ENCODE measurements at places on chromosomes 3 and 15.

DNA sequence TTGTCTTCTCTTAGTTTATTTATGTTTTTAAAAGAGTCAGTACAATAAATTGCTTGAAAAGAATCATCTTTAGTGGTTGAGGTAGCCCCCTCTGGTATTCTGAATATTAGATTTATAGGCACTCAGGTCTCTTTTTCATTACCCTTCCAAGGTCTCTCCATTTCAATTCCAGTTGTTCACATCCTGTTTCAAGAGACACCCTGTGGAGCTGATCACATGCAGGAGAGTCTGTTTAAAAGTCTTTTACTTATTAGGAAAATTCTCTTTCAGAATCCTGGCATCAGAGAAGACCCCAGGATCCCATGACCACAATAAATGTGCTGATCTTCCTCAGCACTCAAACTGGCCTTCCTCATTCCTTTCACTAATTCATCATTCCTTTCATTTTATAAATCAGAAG, 195.7 kb downstream of the ZIC4 start:
- H3K4me3 ChIP-seq, result no peak overlapping the region
- H3K36me3 ChIP-seq, result no peaks in the 10 kb centered on the region
- no peak overlapping the region for H3K27ac ChIP-seq
- no peaks in the 10 kb centered on the region for H3K4me1 ChIP-seq

- H3K4me1 ChIP-seq, result peaks cover 3% of the 10 kb centered on the region
- peak; percentile 97 for DNase-seq
- H3K27me3 ChIP-seq, result no peaks in the 10 kb centered on the region
- peak within 1 kb of the TSS; percentile 91 for H3K4me3 ChIP-seq
- peak within 1 kb of the TSS; percentile 85 for H3K27ac ChIP-seq
- peaks cover 33% of the 10 kb centered on the region for H3K36me3 ChIP-seq
Measured at GRCh38 chr3:170869645-170870593, at the start of gene RPL22L1. Gene RPL22L1 (minus strand): TSS chr3:170870195. CDS start chr3:170870167, 28 bp downstream.

- peaks cover 47% of the 10 kb centered on the region for H3K36me3 ChIP-seq
- no peaks in the 10 kb centered on the region for H3K27me3 ChIP-seq
- peak overlapping the region; percentile 69 for H3K4me3 ChIP-seq
- H3K4me1 ChIP-seq, result peaks cover 48% of the 10 kb centered on the region
- no peak for DNase-seq
Measured at GRCh38 chr3:11569156-11569741, 74.5 kb downstream of the VGLL4 start.

DNA sequence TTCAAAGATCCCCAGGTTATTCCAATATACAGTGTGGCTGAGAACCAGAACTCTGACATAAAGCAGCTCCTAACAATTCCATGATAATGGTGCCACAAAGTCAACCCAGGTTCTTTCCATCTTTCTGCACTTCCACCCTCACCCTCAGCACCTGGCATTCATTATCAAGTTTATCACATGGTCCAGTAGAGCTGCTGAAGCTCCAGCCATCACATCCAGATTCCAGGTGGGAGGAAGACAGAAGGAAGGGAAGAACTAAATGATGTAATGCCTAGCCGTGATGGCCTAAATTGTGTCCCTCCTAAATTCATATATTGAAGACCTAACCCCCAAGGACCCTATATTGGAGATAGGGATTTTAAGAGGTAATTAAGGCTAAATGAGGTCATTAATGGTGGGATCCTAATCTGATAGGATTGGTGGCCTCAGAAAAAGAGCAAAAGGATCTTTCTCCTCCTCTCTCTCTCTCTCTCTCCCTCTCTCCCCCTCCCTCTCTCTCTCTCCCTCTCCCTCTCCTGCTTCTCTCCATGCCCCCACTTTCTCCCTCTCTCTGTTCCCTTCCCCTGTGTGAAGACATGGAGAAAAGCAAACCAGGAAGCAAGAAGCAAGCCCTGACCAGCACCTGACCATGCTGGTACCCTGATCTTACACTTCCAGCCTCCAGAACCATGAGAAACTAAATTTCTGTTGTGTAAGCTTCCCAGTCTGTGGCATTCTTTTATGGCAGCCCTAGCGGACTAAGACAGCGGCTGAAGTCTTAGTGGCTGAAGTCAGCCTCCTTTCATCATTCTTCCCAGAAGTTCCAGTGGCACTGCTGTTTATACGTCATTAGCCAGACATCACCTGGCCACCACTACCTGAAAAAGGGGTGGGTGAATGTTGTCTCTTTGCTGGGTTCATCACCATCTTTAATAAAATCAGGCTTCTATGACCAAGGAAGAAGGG, 369.7 kb upstream of the PROK2 start:
- H3K36me3 ChIP-seq, result no peaks in the 10 kb centered on the region
- no peaks in the 10 kb centered on the region for H3K27me3 ChIP-seq
- H3K4me1 ChIP-seq, result peaks cover 8% of the 10 kb centered on the region
- H3K27ac ChIP-seq, result no peak overlapping the region

DNA sequence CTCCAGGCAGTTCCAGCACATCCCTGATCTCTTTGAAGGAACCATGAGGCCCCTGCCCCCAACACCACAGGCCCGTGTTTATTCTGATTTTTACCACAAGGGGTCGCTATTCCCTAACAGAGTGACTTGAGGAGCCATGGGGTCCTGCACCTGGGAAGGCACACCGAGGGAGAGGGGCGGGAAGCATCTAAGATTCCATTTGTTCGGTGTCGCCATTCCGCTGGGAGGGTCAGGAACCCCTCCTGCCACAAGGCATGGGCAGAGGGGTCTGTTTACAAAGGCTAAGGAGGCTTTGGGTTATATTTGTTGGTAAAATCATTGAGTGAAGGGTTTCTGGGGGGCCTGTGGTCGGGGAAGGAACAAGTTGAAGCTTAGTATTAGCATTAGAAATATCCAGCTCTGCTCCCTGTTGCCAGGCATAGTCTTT, 77.1 kb downstream of the WDR76 start:
- no peak overlapping the region for H3K27ac ChIP-seq
- H3K36me3 ChIP-seq, result peaks cover 21% of the 10 kb centered on the region
- H3K27me3 ChIP-seq, result no peaks in the 10 kb centered on the region
- DNase-seq, result peak; percentile 73
- peaks cover 2% of the 10 kb centered on the region for H3K4me1 ChIP-seq
- no peak overlapping the region for H3K4me3 ChIP-seq

GRCh38 chr15:45729141-45729540, 94.3 kb downstream of the SQOR start:
- no peak overlapping the region for H3K27ac ChIP-seq
- no peak for DNase-seq
- no peak overlapping the region for H3K4me3 ChIP-seq
- H3K4me1 ChIP-seq, result peaks cover 7% of the 10 kb centered on the region

GRCh38 chr3:152264378-152264777, 4.4 kb upstream of the MBNL1 start:
- H3K4me1 ChIP-seq, result peaks cover 6% of the 10 kb centered on the region
- H3K36me3 ChIP-seq, result no peaks in the 10 kb centered on the region
- DNase-seq, result no peak
- no peak overlapping the region for H3K4me3 ChIP-seq
- no peak overlapping the region for H3K27ac ChIP-seq

DNA sequence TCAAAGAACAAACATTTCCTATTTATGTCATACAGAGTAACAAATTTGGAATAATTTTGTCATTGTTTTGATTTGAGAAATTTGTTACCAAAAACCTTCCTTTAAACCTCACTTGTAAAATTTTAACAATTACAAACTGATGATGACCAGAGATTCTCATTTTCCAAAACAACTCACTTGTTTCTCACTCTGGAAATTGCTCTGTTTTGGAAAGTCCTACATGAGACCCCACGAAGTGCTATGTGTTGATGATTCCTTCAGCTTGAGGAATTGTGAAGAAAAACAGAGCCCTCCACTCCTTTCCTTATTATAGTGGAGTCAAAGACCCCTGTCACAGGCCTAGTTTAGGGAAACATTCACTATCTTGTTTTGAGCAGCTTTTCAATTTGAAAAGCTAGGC, 157.6 kb upstream of the RASGRP1 start:
- no peak overlapping the region for H3K4me3 ChIP-seq
- H3K4me1 ChIP-seq, result peaks cover 5% of the 10 kb centered on the region
- H3K36me3 ChIP-seq, result no peaks in the 10 kb centered on the region

DNA sequence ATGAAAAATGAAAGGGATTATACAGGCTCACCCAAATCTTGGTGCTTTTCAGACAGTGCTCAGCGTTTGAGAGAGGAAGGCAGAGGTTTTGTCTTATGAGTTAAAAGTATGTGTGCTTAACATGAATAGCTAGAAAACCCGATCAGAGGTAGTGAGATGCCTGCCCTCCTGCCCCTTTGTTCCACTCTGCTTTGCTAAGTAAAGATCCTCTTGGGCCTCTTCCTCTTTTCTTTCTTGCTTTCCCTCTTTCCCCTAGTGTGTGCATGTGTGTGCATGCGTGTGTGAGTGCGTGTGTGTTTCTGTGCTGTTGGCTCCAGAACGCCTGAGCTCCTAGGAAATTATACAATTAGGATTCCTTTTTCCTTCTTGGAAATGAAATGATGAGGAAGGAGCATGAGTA, 261.3 kb upstream of the NR2E3 start:
- H3K36me3 ChIP-seq, result no peaks in the 10 kb centered on the region
- no peak overlapping the region for H3K27ac ChIP-seq
- no peak for DNase-seq
- no peaks in the 10 kb centered on the region for H3K4me1 ChIP-seq
- peaks cover 7% of the 10 kb centered on the region for H3K27me3 ChIP-seq
- no peak overlapping the region for H3K4me3 ChIP-seq

- H3K27ac ChIP-seq, result peak overlapping the region; percentile 90
- H3K4me3 ChIP-seq, result peak overlapping the region; percentile 71
- DNase-seq, result no peak
- no peaks in the 10 kb centered on the region for H3K36me3 ChIP-seq
- no peaks in the 10 kb centered on the region for H3K27me3 ChIP-seq
Measured at GRCh38 chr15:32861174-32861573, 143.4 kb downstream of the GREM1 start.

GRCh38 chr3:48504051-48504946, at the start of gene SHISA5:
Gene SHISA5 (minus strand): TSS chr3:48504174. CDS start chr3:48504094, 80 bp downstream.
- peak within 1 kb of the TSS; percentile 84 for H3K4me3 ChIP-seq
- DNase-seq, result peak; percentile 61
- H3K36me3 ChIP-seq, result peaks cover 16% of the 10 kb centered on the region
- no peaks in the 10 kb centered on the region for H3K27me3 ChIP-seq

DNA sequence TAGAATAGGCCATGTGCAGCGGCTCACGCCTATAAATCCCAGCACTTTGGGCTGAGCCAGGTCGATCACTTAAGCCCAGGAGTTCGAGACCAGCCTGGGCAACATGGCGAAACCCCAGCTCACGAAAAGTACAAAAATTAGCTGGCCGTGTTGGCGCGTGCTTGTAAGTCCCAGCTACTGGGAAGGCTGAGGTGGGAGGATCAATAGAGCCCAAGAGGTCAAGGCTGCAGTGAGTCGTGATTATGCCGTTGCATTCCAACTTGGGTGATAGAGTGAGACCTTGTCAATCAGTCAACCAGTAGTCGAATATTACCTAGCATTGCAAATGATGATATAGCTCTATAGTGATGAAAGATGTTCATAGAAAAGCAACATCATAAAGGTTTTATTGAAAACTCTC, 51.9 kb downstream of the USP8 start:
- H3K36me3 ChIP-seq, result peaks cover 80% of the 10 kb centered on the region
- H3K4me3 ChIP-seq, result no peak overlapping the region
- H3K4me1 ChIP-seq, result peaks cover 3% of the 10 kb centered on the region
- no peak overlapping the region for H3K27ac ChIP-seq
- no peak for DNase-seq

DNA sequence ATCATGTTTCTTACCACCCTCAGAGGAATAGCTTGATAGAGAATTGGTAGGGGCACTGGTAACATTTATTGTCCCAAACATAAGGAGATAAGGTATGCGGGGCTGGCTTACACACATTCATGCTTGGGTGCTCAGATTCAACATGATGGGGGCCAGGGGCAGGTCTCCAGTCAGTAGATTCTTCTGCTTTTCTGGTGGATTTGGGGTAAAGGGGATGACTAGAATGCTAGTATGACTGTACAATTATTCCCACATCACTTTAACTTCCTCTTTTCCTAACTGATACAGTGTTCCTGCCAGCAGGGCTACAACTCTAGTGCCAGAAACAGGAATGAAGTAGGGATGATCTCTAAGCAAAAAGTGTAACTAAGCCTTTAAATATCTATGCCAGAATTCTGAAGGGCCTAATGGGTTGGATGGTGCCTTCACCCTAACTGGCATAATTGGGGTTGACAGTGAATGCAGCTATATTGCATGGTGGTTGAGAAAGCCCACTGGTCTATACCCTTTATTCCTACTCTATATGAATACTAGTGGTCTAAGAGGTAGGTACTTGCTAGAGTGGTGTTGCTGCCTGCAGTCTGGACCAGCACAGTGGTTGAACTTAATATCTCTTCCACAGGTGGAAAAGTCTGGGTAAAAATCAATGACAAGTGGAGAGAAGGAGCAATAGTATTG, 117.4 kb downstream of the IL12A start:
- H3K27ac ChIP-seq, result no peak overlapping the region
- H3K4me1 ChIP-seq, result no peaks in the 10 kb centered on the region
- H3K4me3 ChIP-seq, result no peak overlapping the region
- DNase-seq, result no peak
- H3K36me3 ChIP-seq, result no peaks in the 10 kb centered on the region
- H3K27me3 ChIP-seq, result no peaks in the 10 kb centered on the region

DNA sequence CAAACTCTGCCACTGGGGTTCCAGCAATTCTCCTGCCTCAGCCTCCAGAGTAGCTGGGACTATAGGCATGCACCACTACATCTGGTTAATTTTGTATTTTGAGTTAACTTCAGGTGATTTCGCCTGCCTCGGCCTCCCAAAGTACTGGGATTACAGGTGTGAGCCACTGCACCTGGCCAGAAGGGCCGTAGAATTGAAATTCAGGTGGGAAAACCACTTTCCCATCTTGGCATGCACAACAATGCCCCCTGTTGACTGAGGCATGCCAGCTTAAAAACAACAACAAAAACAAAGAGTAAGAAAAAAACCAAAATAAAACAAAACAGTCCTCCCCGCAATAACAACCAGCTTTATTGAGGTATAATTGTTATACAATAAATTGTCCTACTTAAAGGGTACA, 32.6 kb upstream of the RAB11A start:
- no peak overlapping the region for H3K4me3 ChIP-seq
- H3K27me3 ChIP-seq, result no peaks in the 10 kb centered on the region
- no peak overlapping the region for H3K27ac ChIP-seq
- no peak for DNase-seq
- peaks cover 15% of the 10 kb centered on the region for H3K4me1 ChIP-seq

GRCh38 chr15:76057332-76058000, 2.3 kb upstream of the TMEM266 start:
- peaks cover 43% of the 10 kb centered on the region for H3K27me3 ChIP-seq
- no peak overlapping the region for H3K27ac ChIP-seq
- H3K4me3 ChIP-seq, result peak overlapping the region; percentile 66
- peaks cover 9% of the 10 kb centered on the region for H3K4me1 ChIP-seq
- peak; percentile 39 for DNase-seq

- peaks cover 13% of the 10 kb centered on the region for H3K36me3 ChIP-seq
- DNase-seq, result no peak
- H3K27me3 ChIP-seq, result no peaks in the 10 kb centered on the region
- no peak overlapping the region for H3K27ac ChIP-seq
- peaks cover 4% of the 10 kb centered on the region for H3K4me1 ChIP-seq
- no peak overlapping the region for H3K4me3 ChIP-seq
Measured at GRCh38 chr15:74655424-74655823, 39.8 kb downstream of the CLK3 start.

DNA sequence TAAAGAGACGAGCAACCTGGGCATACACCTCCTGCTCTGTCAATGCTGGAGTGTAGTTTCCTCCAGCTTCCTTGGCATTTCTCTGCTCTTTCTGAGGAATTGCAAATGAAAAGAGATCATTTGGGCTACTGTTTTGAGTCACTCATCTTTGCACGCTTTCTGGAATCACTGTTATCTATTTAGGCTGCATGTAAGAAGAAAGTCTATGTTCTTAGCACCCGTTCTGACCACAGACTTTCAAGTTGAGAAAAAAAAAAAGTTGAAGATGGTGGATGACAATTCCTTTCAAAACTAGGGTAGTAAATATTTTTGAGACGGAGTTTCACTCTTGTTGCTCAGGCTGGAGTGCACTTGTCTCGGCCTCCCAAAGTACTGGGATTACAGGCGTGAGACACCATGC, 41.3 kb downstream of the SIN3A start:
- H3K4me1 ChIP-seq, result no peaks in the 10 kb centered on the region
- H3K36me3 ChIP-seq, result peaks cover 89% of the 10 kb centered on the region
- DNase-seq, result no peak
- no peaks in the 10 kb centered on the region for H3K27me3 ChIP-seq
- H3K27ac ChIP-seq, result no peak overlapping the region

All from mesenchymal stem cell (in vitro differentiated cells and primary cell).